ENCODE measurements at places on chromosomes 6 and 20. TPM values are rescaled to one million over a fixed set of nuclear protein-coding genes. Genes with fewer than 3 reads are reported as not detected.
A peak's percentile ranks its signal among the peaks of the same experiment; 100 is the strongest.

Gene MEI4
- total RNA-seq, result 0.59 TPM

- no peak for DNase-seq
- H3K4me3 ChIP-seq, result no peak overlapping the region
- H3K4me1 ChIP-seq, result no peaks in the 10 kb centered on the region
- H3K27ac ChIP-seq, result no peak overlapping the region
These were observed 133.3 kb upstream of the AGPAT4 start for GRCh38 chr6:161407115-161407514.

DNA sequence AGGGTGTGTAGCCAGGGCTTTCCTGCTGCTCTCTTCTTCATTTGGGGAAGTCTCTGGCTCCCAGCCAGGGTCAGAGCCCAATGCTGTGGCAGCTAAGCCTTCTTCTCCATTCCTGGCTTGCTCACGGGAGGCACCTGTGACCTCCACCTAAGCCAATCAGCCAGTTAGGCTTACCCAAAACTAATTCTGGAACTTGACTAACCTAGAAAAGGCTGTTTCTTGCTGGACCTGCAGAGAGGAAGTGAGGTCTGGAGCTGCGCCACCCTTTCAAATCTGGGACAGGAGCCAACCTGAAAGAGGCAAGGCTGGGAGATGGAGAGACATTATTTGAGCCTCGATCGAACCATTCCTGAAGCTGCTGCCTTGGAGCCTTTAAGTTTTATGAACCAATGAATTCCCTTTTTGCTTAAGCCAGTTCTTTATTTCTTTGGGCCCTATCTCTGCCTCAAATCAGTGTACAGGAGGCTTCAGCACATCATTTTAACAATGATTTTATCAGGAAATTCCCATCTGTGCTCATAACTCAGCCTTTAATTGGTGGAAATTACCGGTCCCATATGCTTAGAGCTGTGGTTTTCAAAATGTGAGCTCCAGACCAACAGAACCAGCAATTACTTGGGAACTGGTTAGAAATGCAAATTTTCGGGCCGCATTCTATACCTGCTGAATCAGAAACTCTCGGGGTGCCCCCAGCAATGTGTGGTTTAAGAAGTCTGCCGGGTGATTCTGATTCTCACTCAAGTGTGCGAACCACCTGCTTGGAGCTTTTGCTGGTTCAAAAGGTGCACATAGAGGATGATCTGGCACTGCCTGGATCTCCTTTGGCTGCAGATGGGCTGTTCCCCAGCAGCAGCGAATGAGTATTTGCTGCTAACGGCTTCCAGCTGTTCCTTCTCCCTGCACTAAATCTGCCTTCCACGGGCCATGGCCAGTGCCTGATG, 97.4 kb upstream of the RNF24 start:
- H3K4me3 ChIP-seq, result no peak overlapping the region
- DNase-seq, result peak; percentile 58
- no peaks in the 10 kb centered on the region for H3K36me3 ChIP-seq
- H3K4me1 ChIP-seq, result peaks cover 7% of the 10 kb centered on the region
- no peaks in the 10 kb centered on the region for H3K27me3 ChIP-seq
- no peak overlapping the region for H3K27ac ChIP-seq

- H3K27ac ChIP-seq, result peak overlapping the region; percentile 95
- peaks cover 82% of the 10 kb centered on the region for H3K4me1 ChIP-seq
- H3K36me3 ChIP-seq, result peaks cover 20% of the 10 kb centered on the region
- peak; percentile 55 for DNase-seq
These were observed 18.4 kb downstream of the PKIG start for GRCh38 chr20:44600758-44601201.

DNA sequence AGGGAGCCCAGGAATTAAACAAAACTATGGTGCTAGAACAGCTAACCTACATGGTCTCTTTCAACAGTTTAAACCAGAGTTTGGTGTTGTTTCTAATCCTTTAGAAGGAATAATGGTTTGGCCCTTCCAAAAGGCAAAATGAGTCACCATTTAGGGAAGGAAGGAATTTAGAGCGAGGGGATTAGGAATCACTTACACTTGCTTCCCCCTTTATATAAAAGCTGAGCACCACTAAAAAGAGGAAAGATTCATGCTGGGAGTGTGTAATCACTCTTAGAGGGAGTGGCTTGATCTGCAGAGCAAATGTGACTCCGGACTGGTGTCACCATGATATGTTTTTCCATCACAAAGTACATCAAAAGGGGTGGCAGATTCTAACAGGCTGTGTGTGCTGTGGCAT, 63.6 kb downstream of the F13A1 start:
- H3K27me3 ChIP-seq, result no peaks in the 10 kb centered on the region
- no peak for DNase-seq
- no peaks in the 10 kb centered on the region for H3K4me1 ChIP-seq

Gene DEF6
- 1.2 TPM for total RNA-seq

DNA sequence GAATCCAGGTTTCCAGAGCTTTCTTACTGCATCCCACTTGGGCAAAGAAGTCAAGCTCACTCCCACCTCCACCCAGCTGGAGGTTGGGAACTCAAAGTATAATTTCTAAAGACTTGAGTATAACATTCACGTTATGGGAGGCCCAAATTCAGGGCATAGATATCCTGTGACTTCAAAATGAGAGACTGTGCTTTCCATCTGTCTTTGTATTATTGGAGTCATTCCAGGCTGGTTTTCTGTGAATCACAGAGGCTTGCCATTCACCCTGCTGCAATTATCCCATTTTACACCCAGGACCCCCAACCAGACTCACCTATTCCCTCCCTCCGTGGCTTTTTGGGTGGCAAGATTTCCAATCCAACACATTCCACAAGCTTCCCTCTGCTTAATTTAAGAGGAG, 19.3 kb upstream of the SRC start:
- no peaks in the 10 kb centered on the region for H3K4me1 ChIP-seq
- no peak overlapping the region for H3K27ac ChIP-seq
- no peaks in the 10 kb centered on the region for H3K36me3 ChIP-seq
- no peak for DNase-seq
- no peaks in the 10 kb centered on the region for H3K27me3 ChIP-seq

- no peak overlapping the region for H3K4me3 ChIP-seq
- DNase-seq, result no peak
- H3K27ac ChIP-seq, result no peak overlapping the region
- peaks cover 4% of the 10 kb centered on the region for H3K4me1 ChIP-seq
These were observed 213.1 kb downstream of the PREX1 start for GRCh38 chr20:48614593-48615274.

DNA sequence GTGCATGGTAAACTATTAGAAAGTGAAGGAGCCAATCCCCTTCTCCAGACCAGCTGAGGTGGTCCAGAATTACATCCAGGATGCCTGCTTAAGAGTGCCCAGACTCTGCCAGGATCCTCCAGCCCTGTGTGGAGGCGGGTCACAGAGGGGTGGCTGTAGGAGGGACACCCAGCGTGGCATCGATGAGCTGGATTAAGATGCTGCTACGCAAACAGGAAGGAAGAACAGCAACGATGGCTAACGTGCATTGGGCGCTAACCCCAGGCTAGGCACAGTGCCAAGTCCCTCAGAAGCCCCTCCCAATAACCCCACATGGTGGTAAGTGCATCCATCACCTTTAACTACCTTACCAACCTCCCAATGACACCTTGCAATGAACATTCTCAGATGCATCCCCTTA, 63.9 kb upstream of the MRPS10 start:
- peaks cover 44% of the 10 kb centered on the region for H3K4me1 ChIP-seq
- no peak overlapping the region for H3K4me3 ChIP-seq
- no peak overlapping the region for H3K27ac ChIP-seq
- H3K36me3 ChIP-seq, result no peaks in the 10 kb centered on the region

GRCh38 chr6:130858498-130859160, 31.4 kb downstream of the SMLR1 start:
- H3K36me3 ChIP-seq, result peaks cover 96% of the 10 kb centered on the region
- H3K4me1 ChIP-seq, result no peaks in the 10 kb centered on the region
- H3K27ac ChIP-seq, result no peak overlapping the region
- H3K4me3 ChIP-seq, result no peak overlapping the region
- H3K27me3 ChIP-seq, result no peaks in the 10 kb centered on the region
